ENCODE measurements at places on chromosomes 4 and X.

- no peaks in the 10 kb centered on the region for H3K4me1 ChIP-seq
- DNase-seq: no peak
- H3K27ac ChIP-seq: no peak overlapping the region
- H3K27me3 ChIP-seq: no peaks in the 10 kb centered on the region
These were observed 33.9 kb upstream of the MAPK10 start for GRCh38 chr4:86393749-86394148.

DNA sequence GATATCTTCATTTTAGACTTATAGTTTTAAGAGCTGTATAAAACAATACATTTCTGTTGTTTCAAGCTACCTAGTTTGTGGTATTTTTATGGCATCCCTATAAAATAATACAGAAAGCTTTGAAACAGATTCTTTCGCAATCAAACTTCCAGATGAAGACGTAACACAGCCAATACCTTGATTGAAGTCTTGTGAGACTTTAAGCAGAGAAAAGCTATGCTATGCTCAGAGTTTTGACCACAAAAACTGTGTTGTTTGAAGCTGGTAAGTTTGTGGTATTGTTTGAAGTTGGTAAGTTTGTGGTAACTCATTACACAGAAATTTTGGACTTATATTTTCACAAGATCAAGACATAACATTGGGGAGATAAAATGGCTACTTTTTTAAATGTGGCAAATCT lies 201.8 kb upstream of the UGT8 start:
- no peaks in the 10 kb centered on the region for H3K27me3 ChIP-seq
- no peak overlapping the region for H3K4me3 ChIP-seq
- H3K27ac ChIP-seq: no peak overlapping the region
- no peaks in the 10 kb centered on the region for H3K36me3 ChIP-seq
- no peak for DNase-seq
- no peaks in the 10 kb centered on the region for H3K4me1 ChIP-seq

DNA sequence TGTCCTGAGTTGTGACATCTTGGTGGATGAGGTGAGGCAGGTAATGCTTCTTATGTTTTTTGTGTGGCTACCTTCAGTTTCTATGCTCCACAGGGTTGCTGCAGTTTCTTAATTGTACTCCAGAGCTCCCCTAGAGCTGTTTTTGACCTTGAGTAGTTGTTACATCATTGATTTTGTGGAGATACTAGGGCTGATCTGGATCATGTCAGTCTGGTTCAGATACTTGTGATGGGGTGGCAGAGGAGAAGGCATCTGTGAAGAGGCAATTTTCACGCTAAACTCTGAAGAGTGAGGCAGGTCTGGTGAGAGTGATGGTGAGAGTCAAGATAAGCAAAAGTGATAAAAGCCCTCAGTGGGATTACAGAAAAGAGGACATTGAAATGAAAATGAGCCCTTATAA lies 1180.2 kb downstream of the RAPGEF2 start:
- DNase-seq: no peak
- no peaks in the 10 kb centered on the region for H3K27me3 ChIP-seq
- no peak overlapping the region for H3K27ac ChIP-seq
- no peaks in the 10 kb centered on the region for H3K4me1 ChIP-seq
- no peaks in the 10 kb centered on the region for H3K36me3 ChIP-seq

GRCh38 chr4:149549911-149550310 lies 265.7 kb downstream of the IQCM start:
- H3K4me1 ChIP-seq: no peaks in the 10 kb centered on the region
- no peak overlapping the region for H3K27ac ChIP-seq
- peak; percentile 25 for DNase-seq

- H3K36me3 ChIP-seq: no peaks in the 10 kb centered on the region
- H3K27me3 ChIP-seq: no peaks in the 10 kb centered on the region
- DNase-seq: no peak
- H3K4me1 ChIP-seq: no peaks in the 10 kb centered on the region
- no peak overlapping the region for H3K4me3 ChIP-seq
- H3K27ac ChIP-seq: no peak overlapping the region
These were observed 72.2 kb downstream of the PPP3CA start for GRCh38 chr4:101274888-101275752.

GRCh38 chr4:81377191-81377590 lies 94.5 kb downstream of the RASGEF1B start:
- no peak overlapping the region for H3K4me3 ChIP-seq
- no peak for DNase-seq
- no peak overlapping the region for H3K27ac ChIP-seq
- H3K27me3 ChIP-seq: no peaks in the 10 kb centered on the region
- H3K36me3 ChIP-seq: no peaks in the 10 kb centered on the region

DNA sequence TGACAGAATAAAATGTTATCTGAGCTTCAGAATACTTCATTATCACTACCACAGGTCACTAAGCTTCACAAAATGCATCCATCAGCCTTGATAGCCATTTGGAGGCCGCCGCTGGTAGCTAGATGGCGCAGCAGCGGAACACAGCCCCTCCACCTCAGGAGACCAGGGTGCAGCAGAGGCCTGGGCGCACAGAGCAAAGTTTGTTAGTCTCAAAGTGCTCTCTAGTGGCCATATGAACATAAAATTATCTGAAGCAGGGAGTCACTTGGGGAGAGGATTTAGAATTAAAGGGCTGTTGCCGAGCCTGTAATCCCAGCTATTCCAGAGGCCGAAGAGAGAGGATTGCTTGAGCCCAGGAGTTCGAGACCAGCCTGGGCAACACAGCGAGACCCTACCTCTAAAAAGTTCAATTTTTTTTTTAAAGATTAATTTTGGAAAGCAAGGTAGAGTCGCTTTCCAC lies 8.1 kb upstream of the DCTD start:
- no peaks in the 10 kb centered on the region for H3K27me3 ChIP-seq
- H3K4me1 ChIP-seq: peaks cover 8% of the 10 kb centered on the region
- H3K4me3 ChIP-seq: no peak overlapping the region
- no peak overlapping the region for H3K27ac ChIP-seq
- DNase-seq: peak; percentile 75

- H3K4me1 ChIP-seq: peaks cover 6% of the 10 kb centered on the region
- no peaks in the 10 kb centered on the region for H3K36me3 ChIP-seq
- no peak overlapping the region for H3K4me3 ChIP-seq
- peak; percentile 10 for DNase-seq
These were observed 30.9 kb upstream of the TENM3 start for GRCh38 chr4:182212211-182212761.

GRCh38 chr4:143654571-143654970 lies 45.9 kb downstream of the FREM3 start:
- H3K27ac ChIP-seq: no peak overlapping the region
- H3K4me3 ChIP-seq: no peak overlapping the region
- DNase-seq: no peak
- no peaks in the 10 kb centered on the region for H3K4me1 ChIP-seq
- no peaks in the 10 kb centered on the region for H3K36me3 ChIP-seq

DNA sequence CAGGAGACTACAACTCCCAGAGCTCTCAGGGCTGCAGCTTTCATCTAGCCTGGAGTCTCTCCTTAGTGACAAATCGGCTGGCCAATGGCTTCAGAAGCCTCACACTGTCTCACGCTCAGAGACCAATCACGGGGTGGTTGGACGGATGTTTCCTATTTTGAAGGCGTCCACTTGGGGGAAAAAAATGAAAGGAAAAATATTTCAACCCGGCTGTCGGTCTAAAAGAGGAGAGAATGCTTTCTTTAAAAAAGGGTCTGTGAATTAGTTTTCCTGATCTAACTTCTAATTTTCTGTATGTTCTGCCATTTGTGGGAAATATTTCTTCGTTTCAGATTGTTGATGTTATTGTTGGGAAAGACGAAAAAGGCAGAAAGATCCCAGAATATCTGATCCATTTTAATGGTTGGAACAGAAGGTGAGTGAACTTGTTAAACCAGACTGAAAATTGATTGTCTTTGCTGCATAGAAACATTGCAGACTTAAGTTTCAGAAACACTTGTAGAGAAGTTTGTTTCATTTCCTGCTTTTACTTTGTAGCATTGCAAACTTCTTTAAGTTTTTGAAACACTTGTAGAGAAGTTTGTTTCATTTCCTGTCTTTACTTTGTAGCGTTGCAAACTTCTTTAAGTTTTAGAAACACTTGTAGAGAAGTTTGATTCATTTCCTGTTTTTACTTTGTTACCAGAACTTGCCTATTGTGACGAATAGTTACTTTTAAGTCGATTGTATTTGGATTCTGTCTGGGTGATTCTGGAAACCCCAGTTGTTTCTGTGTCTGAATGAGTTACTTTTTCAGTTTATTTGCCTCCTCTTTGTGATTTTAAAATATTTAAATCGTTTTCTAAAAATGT lies 1.6 kb downstream of the MSL3 start:
- no peak overlapping the region for H3K27ac ChIP-seq
- no peaks in the 10 kb centered on the region for H3K27me3 ChIP-seq
- no peaks in the 10 kb centered on the region for H3K4me1 ChIP-seq
- H3K4me3 ChIP-seq: no peak overlapping the region

DNA sequence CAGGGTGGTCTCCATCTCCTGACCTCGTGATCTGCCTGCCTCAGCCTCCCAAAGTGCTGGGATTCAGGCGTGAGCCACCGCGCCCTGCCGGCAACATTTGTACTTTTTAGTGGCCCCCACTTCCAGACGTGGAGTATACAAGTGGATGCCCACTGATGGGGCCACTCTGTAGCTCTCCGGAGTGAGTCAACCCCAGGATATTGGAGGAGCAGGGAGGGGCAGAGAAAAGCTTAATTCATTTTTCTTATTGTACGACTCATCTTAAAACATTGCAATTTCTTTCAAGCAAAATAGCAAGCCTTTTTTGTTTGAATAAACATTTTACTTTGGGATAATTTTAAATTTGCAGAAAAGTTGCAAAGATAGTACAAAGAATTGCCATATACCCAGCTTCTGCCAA lies 34.6 kb downstream of the FAM9C start:
- no peak overlapping the region for H3K4me3 ChIP-seq
- no peak overlapping the region for H3K27ac ChIP-seq
- no peak for DNase-seq
- H3K36me3 ChIP-seq: no peaks in the 10 kb centered on the region

GRCh38 chrX:112643721-112644120 lies 36.0 kb downstream of the LHFPL1 start:
- no peaks in the 10 kb centered on the region for H3K27me3 ChIP-seq
- no peaks in the 10 kb centered on the region for H3K36me3 ChIP-seq
- DNase-seq: no peak
- H3K4me3 ChIP-seq: no peak overlapping the region

DNA sequence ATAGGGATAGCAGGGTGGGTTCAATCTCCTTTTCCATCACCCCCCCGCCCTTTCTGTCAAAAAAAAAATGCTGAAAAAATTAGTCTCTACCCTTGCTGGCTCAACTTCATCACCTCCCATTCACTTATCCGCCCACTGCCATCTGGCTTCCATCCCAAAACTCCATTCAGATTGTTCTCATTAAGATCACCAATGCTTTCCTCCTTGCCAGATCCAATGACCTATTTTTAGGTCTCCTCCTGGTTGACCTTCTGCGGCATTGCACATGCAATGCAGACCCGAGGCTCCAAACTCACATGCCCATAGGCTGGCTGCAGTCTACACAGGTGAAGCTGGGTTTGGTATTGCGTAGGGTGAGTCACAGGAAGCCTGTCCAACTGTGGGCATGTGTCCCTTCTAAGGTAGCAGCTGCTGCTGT lies 21.1 kb upstream of the STIM2 start:
- H3K27ac ChIP-seq: no peak overlapping the region
- no peaks in the 10 kb centered on the region for H3K27me3 ChIP-seq
- DNase-seq: no peak

DNA sequence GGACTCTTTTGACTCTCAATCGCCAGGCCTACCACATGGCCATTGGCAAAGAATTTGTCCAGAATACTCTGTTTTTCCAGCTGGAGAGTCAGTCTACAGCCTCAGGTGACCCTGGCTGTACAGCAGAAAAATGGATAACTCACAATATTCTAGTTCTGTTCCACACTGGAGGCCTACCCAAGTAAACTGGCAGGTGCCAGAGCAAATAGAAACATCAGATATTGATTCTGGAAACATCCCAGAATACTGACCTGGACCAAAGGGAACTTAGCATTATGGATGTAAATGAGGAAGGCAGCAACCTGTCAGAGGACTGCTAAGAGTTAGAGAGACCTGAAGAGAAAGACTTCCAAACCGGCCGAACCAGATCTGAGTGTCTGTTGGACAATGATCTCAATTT lies 147.9 kb upstream of the SMAD1 start:
- H3K4me3 ChIP-seq: no peak overlapping the region
- no peak overlapping the region for H3K27ac ChIP-seq
- no peaks in the 10 kb centered on the region for H3K4me1 ChIP-seq
- no peak for DNase-seq
- H3K36me3 ChIP-seq: no peaks in the 10 kb centered on the region
- H3K27me3 ChIP-seq: no peaks in the 10 kb centered on the region

- H3K4me3 ChIP-seq: no peak overlapping the region
- no peaks in the 10 kb centered on the region for H3K36me3 ChIP-seq
- peaks cover 7% of the 10 kb centered on the region for H3K4me1 ChIP-seq
These were observed 9.9 kb upstream of the SMIM10L2A start for GRCh38 chrX:135411893-135412292.

- no peak overlapping the region for H3K4me3 ChIP-seq
- H3K27me3 ChIP-seq: no peaks in the 10 kb centered on the region
These were observed 2039.9 kb upstream of the TENM3 start for GRCh38 chr4:180203349-180203748.

- H3K27ac ChIP-seq: no peak overlapping the region
- no peaks in the 10 kb centered on the region for H3K27me3 ChIP-seq
- no peaks in the 10 kb centered on the region for H3K4me1 ChIP-seq
- no peak for DNase-seq
- H3K4me3 ChIP-seq: no peak overlapping the region
These were observed 129.1 kb downstream of the ARHGAP10 start for GRCh38 chr4:147860960-147861359.

- no peaks in the 10 kb centered on the region for H3K4me1 ChIP-seq
- no peak overlapping the region for H3K27ac ChIP-seq
- no peaks in the 10 kb centered on the region for H3K36me3 ChIP-seq
- H3K4me3 ChIP-seq: no peak overlapping the region
- no peaks in the 10 kb centered on the region for H3K27me3 ChIP-seq
These were observed 959.1 kb upstream of the LCORL start for GRCh38 chr4:18980516-18981233.

DNA sequence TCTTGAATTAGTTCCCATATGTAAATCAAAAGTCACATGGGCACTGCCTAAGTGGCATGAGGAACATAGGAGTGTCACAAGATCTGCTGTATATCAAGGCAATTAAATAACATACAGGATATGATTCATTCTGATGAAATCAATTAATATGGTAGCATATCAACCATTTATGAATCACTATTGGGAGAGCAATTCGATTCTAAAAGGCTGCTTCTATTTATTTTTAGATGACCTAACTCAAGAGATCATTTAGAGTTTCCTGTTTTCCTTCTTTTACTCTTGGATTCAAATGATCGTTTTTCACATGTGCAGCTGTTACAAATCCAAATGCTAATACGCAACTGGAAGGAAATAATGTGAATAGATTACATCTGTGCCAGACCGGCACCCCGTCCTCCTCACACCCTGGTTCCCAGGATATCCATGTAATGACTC lies 81.9 kb downstream of the HCCS start:
- H3K36me3 ChIP-seq: no peaks in the 10 kb centered on the region
- H3K4me1 ChIP-seq: no peaks in the 10 kb centered on the region
- no peaks in the 10 kb centered on the region for H3K27me3 ChIP-seq
- DNase-seq: no peak

- no peak for DNase-seq
- no peaks in the 10 kb centered on the region for H3K36me3 ChIP-seq
- H3K27me3 ChIP-seq: no peaks in the 10 kb centered on the region
These were observed 4.5 kb downstream of the MAP7D2 start for GRCh38 chrX:20112022-20112774.

All from thyroid gland (tissue), 4 donors.